ENCODE measurements at places on chromosomes 4 and X.

DNA sequence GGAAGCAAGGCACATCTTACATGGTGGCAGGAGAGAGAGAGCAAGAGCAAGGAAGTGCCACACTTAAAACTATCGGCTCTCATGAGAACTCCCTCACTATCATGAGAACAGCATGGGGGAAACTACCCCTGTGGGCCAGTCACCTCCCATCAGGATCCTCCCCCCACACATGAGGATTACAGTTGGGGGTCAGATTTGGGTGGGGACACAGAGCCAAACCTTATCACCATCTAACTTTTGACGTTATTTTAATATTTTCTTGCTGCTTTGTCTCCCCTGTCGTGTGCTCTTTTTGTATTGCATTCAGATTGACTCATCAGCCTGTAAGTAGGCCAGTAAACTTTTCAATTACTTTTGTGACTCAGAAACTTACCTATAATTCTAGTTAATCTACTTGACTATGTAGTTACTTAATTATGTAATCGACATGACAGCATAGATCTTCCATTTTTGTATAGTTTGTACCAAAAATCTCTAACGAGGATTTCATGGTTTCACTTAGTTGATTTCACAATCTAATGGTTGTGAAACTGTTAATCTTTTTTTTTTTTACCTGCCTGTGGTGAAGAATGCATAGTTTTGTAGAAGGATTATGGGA is 18.3 kb downstream of the STIM2 start:
- no peak for DNase-seq

DNA sequence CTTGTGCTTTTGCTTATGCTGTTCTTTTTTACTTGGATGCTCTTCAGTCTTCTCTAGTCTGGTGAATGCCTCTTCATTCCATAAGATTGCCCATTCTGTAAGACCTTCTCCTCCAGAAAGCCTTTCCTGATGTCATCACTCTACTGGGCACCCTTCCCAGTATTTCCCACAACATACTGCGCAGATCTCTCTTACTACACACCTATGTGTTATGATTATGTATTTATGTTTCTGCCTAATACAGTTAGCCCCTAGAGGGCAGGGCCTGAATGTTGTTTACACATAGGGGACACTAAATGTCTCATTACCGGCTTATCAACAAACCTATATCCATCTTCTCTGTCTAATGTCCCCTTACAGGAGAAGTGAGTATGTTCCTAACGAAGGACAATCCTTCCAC is 21.1 kb downstream of the AIFM1 start:
- DNase-seq, result no peak

DNA sequence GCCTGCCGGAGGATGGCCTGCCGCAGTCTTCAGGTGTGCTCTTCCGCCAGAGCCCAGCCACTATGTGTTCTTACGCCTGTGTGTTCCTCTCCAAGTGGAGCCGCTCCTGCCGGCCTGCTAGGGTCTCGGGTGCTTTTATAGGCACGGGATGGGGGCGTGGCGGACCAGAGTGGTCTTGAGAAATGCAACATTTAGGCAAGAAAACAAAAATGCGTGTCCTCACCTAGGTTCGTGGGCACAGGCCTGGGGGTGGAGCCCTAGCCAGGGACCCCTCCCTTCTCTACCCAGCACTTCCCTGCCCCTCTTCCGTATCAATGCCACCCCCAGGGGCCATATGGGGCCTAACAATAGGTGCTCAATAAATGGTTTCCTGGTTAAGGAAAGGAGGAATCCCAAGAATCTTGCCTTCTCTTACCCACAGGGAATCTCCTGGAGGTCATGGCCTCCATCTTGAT is 34.4 kb upstream of the LRBA start:
- DNase-seq, result no peak

- no peak for DNase-seq
Observed at GRCh38 chr4:8081171-8081570, 77.4 kb downstream of the ABLIM2 start.

DNA sequence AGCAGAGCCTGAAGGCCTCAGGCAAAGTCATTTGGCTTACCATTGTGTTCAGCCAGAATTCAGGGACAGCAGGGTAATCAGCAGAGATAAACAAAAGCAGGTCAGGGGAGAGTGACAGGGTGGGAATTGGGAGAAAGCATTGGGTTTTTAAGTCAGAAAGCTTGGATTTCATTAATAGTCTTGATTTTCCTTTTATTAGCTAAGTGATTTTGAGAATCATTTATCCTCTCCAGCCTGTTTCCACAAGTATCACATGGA is 410.1 kb downstream of the HNRNPD start:
- no peak for DNase-seq

DNA sequence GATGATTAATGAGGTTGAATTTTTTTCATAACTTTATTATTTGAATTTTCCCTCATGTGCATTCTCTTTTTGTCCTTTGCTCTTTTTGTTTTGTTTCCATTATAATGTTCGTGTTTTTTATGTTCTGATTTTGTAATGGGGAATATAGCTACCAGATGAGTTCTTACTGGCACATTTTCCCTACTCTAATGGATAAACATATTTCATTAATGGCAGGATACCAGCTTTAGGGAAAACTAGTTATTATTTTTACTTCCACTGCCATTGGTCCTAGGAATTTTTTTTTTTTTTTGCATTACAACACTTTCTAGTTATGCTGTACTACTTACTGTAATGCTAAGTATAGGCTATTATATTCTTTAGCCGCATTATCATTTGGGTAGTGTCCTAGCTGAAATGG is 286.3 kb downstream of the SPRY1 start:
- DNase-seq, result no peak

DNA sequence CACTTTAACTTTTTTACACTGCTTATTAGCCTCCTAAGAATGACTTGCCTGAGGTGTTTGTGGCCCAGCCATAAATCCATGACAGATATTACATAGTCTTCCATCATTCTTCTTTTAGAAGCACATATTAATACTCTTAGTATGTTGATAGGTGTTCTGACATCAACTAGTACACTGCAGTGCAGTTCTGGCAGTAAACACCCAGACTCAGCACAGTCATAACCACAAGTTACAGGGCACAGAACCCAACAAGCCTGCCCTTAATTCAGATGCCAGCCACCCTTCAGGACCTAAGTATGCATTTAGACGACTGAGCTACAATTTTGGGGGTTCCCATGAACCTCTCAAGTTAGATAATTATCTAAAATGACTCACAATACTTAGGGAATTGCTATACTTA is 36.5 kb upstream of the GUCY1B1 start:
- no peak for DNase-seq

GRCh38 chr4:139833151-139833910 is 167.7 kb downstream of the MGST2 start:
- no peak for DNase-seq

- no peak for DNase-seq
Observed at GRCh38 chrX:100973411-100973810, 3.9 kb downstream of the ARL13A start.

DNA sequence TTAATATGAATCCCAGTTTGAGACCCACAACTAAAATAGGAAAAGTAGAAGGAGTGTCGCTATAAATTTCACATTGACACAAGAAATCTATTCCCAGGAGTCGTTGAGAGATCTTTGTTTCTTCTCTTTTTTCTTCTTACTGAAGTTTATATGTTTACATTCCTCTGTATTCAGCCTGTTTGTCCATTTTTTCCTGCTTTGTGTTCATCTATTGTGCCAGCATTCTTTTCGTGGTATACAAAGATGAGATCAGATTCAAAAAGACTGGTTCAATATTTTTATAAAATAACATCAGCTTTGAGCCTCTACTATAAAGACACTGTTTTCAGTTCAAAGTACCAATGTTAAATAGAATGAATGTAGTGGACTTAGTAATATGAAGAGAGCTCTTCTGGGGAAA is 95.4 kb upstream of the MYOZ2 start:
- DNase-seq, result no peak

DNA sequence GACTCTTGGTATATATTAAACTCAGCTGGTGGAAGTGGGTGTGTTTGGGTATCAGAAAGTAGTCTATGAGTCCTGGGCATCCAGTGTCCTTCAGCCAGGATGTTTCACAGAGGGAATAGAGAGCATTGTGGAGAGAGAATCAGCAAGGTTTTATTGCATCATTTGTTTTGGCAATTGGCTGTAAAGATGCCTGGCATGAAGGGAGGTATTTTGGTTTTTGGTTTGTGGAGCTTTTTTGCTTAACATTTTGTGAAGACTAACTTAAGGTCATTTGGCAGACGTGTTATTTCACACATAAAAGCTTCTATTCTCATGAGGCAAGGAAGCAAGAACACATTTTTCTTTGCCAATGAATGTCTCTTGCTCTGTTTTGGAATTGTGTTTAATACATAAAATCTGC is 71.1 kb downstream of the DCLK2 start:
- no peak for DNase-seq

GRCh38 chr4:145375416-145375815 is 106.2 kb upstream of the SMAD1 start:
- no peak for DNase-seq

- DNase-seq, result peak; percentile 69
Observed at GRCh38 chr4:65007841-65008439, 598.7 kb upstream of the TECRL start.

- DNase-seq, result no peak
Observed at GRCh38 chr4:87002682-87003043, 67.9 kb downstream of the AFF1 start.

DNA sequence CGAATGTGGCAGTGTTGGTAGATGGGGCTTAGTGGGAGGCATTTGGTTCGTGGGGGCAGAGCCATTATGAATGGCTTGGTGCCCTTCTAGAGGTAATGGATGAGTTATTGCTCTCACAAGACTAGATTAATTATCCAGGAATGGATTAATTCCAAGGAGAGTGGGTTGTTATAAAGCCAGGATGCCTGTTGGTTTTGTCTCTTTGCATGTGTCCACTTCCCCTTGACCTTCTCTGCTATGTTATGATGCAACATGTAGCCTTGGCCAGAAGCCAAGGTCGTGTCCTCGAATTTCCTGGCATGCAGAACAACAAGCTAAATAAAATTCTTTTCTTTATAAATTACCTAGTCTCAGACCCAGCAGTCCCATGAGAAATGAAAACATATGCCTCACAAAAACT is 111.2 kb upstream of the PLS3 start:
- DNase-seq, result no peak

DNA sequence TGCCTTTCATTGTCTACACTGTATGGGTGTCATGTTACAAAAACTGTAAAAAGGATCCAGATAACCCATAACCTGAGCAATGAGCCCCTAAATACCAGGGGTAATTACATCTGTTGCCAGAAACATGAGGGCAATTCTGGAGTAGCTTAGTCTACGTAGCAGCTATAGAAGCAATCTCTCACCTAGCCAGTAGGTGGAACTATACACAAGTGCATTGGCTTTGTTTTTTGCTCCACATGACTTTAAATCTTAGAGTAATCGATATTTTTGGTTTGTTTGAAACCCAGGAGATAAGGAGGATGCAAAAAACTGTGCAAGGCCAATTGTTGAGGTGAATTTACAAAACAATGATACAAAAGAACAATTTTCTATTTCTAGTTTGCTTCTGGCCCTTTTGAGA is 57.5 kb downstream of the GPR82 start:
- DNase-seq, result peak; percentile 62

DNA sequence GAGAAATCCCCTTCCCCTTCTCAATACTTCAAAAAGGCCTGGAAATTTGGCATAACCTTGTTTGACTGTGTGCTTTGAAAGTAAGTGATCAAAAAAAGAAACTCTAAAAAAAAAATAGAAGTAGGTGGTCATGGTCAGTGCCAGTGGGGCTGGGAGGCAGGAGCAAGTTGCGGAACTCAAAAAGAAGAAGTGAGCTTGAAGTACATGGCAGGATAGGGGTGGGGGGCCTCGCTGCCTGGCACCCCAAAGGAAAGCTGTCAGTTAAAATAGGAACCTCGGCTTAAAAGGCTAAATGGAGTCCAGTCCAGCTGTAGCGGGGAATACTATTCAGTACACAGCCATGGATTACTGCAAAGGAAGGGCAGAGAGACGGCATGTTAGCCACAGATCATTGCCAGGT is 12.2 kb upstream of the NKRF start:
- DNase-seq, result peak; percentile 78

DNA sequence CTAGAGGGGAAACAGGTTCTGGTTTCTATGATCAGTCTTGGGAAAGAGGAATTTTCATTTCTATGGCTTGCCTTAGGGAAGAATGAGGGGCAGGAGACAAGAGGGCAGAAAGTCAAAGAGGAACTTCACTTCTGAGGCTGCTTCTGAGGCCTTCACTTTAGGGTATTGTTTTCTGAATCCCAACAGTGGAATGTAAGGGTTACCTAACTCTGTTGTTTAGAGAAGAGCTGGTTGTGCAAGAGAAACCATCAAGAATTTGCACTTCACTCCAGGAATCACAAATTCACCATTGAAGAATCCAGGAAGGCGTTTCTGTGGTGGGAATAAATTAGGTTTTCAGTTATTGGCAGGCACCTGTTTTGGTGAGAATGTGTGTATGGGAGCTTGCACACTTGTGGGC is 126.7 kb upstream of the AMOT start:
- DNase-seq, result no peak

DNA sequence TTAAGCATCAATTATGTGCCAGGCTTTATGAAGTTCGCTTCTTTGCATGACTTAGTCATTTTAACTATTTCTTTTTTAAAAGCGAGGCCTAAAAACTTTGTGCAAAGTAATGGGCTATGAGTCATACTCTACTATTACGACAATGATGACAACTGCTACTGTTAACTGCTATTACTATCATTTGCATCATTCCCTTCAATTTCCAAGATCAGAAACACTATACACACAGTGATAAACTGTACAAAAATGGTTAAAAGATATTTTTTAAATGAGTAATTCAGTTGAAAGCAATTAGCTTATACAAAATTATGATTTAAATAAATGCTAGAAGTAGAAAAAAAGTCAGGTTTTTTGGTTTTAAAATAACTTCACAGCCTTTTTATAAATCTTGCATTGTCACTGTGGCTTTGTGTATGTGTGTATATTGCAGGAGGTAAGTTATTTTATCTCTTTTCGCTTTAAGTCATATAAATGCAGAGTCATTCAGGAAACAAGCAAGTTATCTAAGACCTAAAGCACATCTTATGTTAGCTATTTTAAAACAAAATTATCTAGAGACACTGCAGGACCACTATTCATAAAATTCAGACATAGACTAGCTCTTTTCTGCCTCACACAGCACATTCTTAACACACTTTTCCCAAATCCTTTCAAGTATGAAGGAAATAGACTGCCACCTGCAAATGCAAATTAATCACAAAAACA is 18.5 kb upstream of the CXCL3 start:
- no peak for DNase-seq

DNA sequence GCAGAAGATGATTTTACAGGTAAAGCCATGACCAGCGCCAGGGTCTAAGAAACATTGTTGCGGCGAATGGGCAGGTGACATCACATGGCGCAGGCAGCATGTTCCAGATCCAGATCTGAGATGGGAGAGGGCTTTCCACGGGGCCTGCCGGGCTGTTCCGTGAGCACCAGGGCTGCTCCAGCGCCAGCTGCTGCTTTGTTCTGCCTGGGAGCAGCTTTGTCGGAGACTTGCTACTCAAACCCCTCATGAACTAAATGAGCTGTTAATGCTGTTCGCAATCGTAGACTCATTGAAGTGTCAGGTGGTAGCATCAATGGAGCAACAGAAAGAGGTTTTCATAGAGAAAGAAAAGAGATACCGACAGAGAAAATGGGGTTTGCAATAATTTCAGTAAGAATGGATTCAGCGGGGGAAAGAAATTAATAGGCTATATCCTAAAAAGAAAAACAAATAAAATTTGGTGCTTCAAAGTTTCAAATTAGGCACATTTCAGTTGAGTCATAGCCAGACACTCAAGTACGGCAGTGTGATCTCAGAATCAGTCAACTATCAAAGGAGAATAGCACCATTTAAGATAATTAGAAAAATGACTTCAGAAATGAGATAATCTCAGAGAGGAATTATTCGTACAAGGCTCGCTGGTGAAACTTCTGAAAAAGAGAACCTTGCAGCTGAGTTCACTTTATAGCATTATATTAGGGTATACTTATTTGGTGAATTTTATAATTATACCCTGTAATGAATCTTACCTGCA is 23.9 kb downstream of the SORBS2 start:
- DNase-seq, result no peak
